NCI-H510A treated with DMSO at 0.1 percent for 48 hours (cell line): ENCODE measurements at places on chromosomes 2 and 18.

GRCh38 chr2:161976295-161976694 is 97.7 kb downstream of the DPP4 start:
- no peak for DNase-seq

- DNase-seq, result no peak
Measured at GRCh38 chr2:71546777-71547281, 93.5 kb downstream of the DYSF start.

- no peak for DNase-seq
Measured at GRCh38 chr2:156748221-156748620, 312.0 kb downstream of the GPD2 start.

DNA sequence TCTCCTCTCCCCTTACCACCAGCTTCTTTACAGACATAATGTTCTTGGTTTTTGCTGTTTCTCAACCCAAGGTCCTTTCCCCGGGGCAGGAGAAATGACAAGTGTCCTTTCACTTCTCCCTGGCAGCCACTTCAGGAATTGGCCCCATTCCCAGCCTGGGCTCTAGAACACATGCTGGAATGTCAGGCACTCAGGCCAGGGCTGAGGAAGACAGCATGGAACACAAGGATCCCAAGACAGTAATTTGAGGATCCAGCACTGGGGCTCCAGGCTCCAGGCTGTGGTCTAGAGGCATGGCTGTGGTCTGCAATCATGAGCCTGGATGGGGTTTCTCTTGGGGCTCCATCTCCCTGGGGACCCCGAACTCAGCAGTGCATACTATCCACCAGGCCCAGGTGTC is 201.4 kb downstream of the CELF4 start:
- DNase-seq, result no peak

GRCh38 chr2:60520917-60521539 is 32.4 kb downstream of the BCL11A start:
- no peak for DNase-seq
